ENCODE measurements at places on chromosomes 13 and 19.

- no peak for DNase-seq
These were observed 125.7 kb downstream of the ZNF675 start for GRCh38 chr19:23561341-23561740.

GRCh38 chr13:34767778-34768177 lies 174.3 kb upstream of the NBEA start:
- no peak for DNase-seq

- no peak for DNase-seq
These were observed 161.5 kb downstream of the DLEU7 start for GRCh38 chr13:50682002-50682401.

- no peak for DNase-seq
These were observed 775.7 kb upstream of the SPRY2 start for GRCh38 chr13:81116461-81117282.

DNA sequence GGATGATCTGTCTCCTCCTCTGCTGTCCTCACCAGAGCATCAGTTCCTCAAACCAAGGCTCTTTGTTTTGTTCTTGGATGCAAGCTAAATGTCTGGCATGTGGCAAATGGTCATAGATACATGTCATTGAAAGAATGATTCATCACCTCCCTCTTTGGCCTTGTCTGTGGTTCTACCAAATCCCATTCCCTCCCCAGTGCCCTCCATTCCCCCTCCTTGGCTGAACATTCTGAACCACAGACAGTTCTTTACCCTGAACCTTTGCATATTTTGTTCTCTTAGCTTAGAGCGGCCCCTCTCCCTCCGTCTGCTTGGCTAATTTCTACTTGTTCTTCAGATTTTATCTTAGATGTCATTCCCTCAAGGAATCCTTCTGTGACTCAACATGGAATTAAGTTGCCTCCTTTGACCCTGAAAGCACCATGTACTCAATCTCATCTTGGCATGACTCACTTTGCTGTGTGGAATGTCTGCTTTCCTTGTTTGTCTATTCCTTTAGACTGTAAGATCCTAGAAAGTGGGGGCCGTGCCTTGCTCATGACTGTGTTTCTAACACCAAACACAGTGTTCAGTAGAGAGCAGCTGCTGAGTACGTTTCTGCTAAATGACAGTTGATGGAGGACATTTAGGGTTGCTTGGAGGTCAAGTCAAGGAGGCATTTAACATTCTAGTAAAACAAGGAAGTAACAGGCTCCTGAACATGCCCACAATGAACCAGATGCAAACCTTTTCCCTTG lies 8.1 kb downstream of the ALOX5AP start:
- DNase-seq, result no peak

DNA sequence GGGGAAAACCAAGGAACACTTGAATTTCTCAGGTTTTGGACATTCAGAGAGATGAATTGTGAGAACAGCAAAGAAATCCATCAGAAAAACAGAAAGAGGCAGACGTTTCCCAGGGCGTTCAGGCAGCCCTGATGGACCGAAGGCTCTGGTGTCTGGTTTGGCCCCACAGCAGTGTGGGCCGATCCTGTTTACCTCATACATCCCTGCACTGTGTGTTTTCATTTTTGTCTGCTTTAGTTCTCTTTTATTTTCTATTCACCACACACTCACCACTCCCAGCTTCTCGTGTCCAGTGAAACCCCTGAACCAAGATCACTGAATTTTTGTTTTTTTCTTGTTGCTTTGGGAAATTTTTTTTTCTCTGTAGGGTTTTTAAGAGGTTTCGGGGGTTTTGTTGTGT lies 11.9 kb upstream of the WDR18 start:
- no peak for DNase-seq

DNA sequence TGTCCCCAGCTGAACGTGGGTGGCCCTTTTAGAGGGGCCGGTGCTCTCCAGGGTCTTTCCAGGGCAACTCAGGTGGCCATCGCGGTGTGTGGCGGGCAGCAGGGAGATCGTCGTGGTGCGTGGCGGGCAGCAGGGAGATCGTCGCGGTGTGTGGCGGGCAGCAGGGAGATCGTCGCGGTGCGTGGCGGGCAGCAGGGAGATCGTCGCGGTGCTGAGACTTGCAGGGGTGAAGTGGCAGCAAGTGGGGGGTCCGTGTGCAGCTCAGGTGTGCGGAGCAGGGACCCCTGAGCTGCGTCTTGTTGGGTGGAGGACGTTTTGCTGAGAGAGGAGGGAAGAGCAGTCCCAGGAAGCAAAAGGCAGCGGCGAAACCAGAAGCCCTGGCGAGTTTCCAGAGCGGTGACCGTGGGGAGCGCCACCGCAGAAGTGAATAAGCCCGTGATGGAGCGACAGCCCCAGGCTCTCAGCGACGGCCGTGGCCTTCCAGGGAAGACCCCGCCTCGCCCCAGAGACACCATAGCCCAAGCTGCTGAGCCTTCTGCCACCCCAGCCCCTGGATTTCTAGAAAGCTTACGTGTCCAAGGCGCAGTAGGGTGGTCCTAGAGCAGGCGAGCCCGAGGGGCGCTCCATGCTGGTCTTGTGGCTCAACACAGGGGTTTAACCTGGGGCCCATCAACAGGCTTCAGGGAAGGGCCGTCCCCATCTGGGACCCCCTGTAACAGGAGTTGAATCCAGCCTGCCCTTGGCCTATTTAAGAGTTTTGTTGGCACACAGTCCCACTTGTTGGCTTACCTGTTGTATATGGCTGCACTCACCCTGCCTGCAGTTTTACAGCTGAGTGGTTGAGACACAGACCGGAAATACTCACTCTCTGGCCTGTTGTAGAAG lies 5.4 kb downstream of the NCLN start:
- DNase-seq, result no peak

- no peak for DNase-seq
These were observed 12.5 kb upstream of the TNFSF9 start for GRCh38 chr19:6518145-6518911.

- DNase-seq, result no peak
These were observed 14.3 kb upstream of the ZNF429 start for GRCh38 chr19:21491146-21491545.

DNA sequence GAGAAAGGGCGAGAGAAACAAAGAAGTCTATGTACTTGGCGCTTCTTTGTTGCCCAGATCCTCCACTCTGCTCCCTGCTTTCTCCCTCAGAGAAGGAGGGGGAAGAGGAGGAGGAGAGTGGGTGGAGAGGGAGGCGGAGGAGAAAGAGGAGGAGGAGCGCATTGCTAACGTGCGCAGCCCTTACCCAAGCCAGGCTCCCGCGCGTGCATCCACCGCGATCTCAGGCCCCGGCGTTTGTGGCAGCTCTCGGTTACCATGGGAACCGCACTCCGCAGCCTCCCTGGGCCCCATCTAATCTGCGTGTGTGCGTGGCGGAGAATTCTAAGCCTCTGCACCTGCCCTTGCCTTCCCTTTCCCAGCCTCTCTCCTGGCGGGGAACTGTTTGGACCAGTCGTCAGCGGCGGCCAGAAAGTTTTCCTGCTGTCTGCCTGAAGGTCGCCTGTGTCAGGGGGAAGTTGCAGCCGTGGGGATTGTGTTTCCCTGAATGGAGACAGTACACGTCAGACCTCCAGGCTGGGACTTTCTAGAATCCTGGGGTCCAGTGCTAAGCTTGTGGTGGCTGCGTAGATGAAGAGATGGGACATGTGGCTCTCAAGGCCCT lies at the start of gene ERICH6B:
Gene ERICH6B, minus strand, starts transcription at position 239 of the 601 bp plus-strand sequence. CDS start 18,734 bp downstream, outside the sequence.
- DNase-seq, result no peak

DNA sequence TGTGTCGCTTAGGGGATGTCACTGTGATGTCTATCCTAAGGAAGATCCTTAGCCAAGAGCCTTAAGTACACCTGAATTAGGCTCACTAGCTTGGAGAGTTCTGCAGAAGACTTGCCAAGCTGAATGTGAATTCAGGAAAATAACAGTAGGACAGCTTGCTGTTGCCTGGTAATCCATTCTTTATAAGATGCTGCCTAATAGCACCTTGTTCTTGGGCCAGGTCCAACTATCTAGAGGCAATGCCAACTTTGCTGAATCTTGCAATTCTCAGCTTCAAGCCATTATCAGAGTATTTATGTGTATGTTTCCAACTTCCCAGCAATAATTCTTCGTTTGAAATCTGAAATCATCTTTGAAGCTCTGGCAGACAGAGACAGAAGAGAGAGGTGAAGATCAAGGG lies 102.8 kb downstream of the PCDH17 start:
- DNase-seq, result no peak

DNA sequence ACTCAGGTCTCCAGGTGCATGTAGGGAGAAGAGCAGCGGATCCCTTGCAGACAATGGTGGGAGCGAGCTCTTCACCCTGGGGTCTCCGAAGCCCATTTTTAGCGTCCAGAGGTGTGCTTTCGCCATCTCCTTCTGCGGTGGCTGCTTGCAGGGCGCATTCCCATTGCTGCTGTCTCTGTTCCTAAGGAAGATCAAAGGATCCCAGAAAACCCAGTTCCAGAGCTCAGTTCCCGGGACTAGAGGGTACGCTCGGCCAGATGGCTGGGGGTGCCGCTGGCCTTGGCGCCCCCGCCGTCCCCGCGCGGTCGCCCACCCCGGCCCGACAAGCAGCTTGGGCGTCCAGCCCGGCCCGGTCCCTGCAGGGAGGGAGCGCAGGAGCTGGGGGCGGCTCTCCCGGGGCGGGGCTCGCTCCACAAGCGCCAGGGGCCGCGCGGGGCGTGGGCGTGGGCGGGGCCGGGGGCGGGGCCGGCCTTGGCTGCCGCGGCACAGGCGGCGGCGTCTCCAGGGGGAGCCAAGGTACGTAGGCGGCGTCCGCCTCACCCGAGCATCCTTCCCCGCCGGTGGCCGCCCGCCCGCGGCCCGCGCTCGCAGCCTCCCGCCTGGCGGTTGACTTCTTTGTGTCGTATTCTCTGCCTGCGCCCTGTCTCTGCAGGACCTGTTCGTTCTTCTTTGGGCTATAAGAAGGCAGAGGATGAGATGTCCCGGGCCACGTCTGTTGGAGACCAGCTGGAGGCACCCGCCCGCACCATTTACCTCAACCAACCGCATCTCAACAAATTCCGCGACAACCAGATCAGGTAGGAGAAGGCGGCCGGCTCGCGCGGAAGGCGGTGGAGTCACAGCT lies 96.8 kb downstream of the ATP8A2 start:
- DNase-seq, result no peak

GRCh38 chr13:110294146-110294545 lies 12.8 kb downstream of the COL4A1 start:
- no peak for DNase-seq

DNA sequence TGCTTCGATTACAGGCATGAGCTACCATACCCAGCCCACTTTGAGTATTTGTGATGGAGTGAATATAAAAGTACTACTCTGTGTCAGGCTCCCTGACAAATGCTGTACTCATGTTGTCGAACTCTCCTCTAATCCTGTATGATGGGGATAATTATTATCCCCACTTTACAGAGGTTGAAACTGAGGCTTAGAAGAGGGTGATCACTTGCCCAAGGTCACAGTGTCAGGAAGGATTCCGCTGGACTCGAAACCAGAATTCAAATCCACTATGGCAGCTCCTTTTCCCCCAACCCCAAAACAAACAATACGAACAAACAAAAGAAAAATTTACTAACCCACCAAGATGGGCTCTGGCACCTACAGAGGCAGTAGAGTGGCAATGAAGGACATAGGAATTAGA lies 1.7 kb upstream of the PPP5C start:
- DNase-seq, result no peak

DNA sequence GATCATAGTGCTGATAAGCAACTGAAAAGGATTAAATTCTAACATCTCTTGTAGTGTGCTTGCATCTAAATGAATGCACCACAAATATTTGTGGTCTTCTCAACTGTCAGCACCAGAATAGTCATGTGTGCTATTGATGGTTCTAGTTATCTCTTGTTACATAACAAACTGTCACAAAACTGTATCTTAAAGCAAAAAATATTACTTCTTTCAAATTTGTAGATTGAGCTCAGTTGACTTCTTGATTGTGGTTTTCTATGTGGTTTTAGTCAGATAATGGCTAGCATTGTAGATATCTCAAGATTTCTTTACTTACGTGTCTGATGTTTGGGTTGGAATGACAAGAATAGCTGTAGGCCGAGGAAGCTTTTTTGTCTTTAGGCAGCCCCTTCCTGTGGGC lies 431.3 kb downstream of the SLITRK6 start:
- DNase-seq, result no peak

DNA sequence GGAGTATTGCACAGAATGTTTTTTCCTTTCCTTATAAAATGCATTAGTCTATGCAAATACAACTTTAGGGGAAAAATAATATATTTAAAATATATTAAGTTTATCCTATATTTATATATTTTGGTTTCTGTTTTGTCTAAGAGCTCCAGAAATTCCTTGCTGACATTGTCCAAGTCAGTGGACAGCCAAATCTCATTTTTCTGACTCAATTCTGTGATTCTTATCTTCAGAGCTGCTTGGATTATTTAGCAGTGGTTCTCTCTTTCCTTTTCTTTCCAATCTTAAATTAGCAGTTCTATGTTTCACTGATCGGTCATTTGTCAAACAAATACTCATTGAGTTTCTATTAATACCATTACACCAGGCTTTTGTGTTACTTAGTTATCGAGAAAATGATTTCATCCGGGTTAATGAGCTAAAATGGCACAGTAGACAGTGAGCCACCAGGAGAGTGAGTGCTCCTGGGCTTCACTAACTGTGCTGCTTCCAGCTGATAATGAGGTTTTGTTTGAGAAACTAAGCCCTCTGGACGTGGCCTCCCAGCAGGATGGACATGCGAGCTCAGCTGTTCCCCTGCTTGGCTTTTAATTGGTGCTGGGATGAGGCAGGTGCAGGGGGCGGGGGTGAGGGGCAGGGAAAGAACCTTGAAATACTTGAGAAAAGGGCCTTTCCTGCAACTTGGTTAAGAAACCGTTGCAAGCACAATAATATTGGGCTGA lies 44.0 kb downstream of the ATP11A start:
- no peak for DNase-seq

- DNase-seq, result no peak
These were observed 14.1 kb upstream of the CCNA1 start for GRCh38 chr13:36418022-36418805.

GRCh38 chr13:28047757-28048388 lies 52.5 kb downstream of the FLT3 start:
- DNase-seq, result no peak

DNA sequence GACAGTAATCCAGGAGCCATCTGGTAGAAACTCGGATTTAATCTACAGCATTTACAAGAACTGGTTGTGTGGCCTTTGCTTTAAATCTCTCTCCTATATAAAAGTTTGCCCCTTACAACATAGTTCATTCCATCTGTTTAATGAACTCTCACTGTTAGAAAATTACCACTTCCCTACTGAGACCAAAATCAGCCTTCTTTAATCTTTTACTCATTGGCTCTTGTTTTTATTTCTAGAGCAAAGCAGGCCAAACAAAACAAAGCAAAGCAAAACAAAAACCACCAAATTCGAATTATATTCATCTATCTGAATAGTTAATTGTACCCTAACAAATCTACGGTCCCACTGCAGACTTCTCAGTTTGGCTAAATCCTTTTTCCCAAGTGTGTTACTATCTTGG lies 127.0 kb downstream of the UGGT2 start:
- DNase-seq, result no peak
